ENCODE measurements at places on chromosomes 2 and 18.
A peak's percentile ranks its signal among the peaks of the same experiment; 100 is the strongest.

DNA sequence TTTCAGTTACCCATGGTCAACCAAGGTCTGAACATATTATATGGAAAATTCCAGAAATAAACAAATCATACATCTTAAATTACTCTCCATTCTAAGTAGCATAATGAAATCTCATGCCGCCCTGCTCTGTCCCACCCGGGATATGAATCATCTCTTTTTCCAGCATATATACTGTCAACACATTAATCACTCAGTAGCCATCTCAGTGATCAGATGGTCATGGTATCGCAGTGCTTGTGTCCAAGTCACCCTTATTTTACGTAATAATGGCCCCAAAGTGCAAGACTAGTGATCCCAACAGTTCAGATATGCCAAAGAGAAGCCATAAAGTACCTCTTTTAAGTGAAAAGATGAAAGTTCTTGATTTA, 43.8 kb downstream of the OSBPL6 start:
- DNase-seq, result no peak

DNA sequence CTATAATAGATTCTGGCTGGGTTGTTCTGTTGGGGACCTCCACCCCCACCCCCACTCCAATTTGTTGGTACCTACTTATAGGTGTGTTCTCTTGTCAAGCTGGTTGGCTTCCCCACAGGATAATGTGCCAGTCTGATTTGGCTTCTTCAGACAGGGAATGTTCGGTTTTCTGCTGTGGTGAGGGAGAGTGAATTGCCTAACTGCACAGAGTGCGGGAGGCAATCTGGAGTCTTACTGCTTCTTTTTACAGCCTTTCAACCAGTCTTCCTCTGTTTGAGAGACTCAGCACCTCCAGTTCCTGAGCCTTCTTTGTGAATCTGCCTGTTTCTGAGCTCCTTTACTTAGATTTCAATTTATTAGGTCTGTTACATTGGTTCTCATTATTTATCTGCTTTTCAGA, 27.4 kb upstream of the SNORC start:
- no peak for DNase-seq

DNA sequence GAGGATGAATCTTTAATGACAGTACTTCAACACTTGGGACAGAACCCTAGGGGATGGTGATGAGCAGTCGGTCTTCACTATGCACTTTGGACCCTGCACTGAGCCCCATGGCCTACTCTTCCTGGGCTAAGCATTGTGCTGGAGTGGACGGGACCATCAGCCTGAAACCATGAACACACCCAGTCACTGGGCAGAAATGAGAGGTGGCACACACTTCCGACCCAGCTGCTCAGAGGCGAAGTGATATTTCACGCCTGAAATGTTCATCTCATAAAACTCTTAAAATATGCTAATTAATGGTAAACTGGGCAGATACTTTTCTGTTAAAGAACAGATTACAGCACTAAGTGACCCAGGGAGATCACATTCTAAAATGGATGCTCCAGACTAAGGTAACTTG, 150.3 kb upstream of the NDUFV2 start:
- DNase-seq, result no peak

DNA sequence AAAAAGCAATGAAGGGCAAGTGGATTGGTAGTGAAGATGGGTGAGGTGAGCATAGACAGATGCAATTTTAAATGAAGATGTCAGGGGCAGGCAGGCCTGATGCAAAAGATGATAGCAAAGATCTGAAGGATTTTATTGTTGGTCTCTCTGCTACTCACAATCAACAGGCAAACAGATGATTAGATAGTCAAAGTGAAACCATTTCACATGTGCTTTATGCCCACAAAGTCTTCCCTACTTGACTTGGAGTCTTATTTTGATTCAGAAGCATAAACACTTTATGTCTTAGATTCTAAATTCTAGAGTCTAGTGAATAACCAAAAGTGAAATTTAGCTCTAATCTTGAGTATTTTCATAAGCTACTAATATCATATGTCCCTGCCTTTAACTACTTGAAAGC, 153.8 kb upstream of the HNRNPA3 start:
- DNase-seq, result no peak

- DNase-seq, result no peak
These were observed 74.0 kb downstream of the MYO1B start for GRCh38 chr2:191319186-191319585.

DNA sequence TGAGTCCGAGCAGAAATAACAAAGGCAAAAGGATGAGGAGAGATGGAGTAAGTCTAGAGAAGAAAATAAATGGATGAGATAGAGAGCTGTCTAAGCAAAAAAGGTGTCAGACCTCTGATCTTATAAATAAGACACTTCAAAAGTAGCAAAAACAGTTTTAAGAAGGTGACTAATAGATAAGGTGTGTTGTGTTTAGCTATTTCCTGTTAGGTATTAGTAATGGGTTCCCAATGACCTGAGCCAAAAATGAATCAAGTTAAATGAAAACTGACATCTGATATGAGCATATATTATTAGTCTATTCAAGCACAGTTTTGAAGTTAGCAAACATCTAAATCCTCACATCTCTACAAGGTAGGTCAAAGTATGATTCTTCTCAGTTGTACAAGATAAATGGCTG, 10.6 kb downstream of the SUPT7L start:
- no peak for DNase-seq

DNA sequence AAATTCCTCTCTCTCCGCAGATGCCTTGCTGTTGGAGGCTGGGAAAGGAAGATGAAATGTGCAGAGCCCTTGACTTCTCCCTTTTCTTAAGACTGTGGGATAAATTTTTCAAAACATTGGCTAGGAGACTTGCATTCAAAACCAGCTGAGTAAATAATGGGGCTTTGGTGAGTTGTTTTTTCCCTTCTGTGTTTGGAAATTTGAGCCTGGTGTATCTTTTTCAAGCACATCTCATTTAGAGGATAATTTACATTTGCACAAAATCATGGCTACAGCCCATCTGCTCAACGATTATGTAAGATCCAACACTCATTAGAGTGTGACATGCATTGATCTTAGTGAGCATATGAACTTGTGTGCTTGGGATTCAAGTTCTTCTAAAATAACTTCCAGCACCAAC, 112.1 kb upstream of the ATP8B1 start:
- no peak for DNase-seq

DNA sequence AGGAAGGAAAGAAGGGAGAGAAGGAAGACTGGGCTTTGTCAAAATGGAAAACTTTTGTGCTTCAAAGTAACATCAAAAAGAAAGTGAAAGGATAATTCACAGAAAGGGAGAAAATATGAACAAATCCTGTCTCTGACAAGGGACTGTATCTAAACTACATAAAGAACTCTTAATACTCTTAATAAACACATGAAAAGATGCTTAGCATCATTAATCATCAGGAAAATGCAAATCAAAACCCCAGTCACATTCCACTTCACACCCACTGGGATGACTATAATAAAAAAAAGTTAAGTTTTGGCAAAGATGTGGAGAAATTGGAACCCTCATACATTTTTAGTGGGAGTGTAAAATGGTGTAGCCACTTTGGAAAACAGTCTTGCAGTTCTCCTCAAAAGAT, 11.8 kb upstream of the ZFP36L2 start:
- DNase-seq, result no peak

GRCh38 chr18:5309888-5310470, 14.5 kb upstream of the ZBTB14 start:
- DNase-seq, result no peak

GRCh38 chr2:32357318-32358110, 691 bp downstream of the BIRC6 start:
- DNase-seq, result peak; percentile 4

- DNase-seq, result no peak
These were observed 33.9 kb upstream of the DARS1 start for GRCh38 chr2:136019306-136019705.

DNA sequence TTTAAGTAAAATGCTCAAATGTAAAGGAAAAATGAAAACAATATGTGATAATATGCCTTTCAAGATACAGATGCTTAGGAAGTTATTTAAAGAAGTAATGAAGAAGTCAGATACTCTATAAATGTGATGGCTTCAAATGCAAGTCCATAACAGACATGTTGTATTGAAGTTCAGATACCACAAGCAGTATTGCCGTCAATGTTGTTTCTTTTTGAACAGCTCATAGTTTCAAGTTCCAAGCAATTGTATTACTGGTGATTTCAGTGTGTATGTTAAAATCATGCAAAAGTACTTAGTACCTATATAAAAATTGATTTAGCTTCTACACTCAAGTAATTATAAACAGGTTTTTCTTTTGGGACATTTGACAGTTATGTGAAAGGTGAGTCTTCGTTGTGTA, 24.9 kb downstream of the KCMF1 start:
- no peak for DNase-seq
